Ascending aorta (tissue), 2 donors: ENCODE measurements at places on chromosomes 11 and 22. TPM values are rescaled to one million over a fixed set of nuclear protein-coding genes. Genes with fewer than 3 reads are reported as not detected.

DNA sequence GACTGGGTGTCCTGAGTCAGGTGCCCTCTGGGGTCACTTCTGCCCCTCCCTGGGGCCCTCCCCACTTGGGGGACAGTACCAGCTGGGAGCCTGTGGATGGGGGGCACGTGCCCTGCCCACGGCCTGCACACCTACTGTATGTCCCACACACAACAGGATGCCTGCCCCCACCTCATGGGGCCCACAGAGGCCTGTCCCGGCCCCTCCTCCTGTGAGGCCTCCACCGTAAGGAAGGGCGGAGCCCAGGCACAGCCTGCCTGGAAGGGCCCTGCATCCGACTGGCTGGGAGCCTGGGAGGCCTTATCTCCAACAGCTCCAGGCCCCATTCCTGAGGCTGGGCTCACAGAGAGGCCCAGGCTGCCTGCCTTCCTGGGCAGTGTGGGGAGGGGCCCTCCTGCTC lies 47.8 kb downstream of the BRSK2 start:
- no peak for DNase-seq

DNA sequence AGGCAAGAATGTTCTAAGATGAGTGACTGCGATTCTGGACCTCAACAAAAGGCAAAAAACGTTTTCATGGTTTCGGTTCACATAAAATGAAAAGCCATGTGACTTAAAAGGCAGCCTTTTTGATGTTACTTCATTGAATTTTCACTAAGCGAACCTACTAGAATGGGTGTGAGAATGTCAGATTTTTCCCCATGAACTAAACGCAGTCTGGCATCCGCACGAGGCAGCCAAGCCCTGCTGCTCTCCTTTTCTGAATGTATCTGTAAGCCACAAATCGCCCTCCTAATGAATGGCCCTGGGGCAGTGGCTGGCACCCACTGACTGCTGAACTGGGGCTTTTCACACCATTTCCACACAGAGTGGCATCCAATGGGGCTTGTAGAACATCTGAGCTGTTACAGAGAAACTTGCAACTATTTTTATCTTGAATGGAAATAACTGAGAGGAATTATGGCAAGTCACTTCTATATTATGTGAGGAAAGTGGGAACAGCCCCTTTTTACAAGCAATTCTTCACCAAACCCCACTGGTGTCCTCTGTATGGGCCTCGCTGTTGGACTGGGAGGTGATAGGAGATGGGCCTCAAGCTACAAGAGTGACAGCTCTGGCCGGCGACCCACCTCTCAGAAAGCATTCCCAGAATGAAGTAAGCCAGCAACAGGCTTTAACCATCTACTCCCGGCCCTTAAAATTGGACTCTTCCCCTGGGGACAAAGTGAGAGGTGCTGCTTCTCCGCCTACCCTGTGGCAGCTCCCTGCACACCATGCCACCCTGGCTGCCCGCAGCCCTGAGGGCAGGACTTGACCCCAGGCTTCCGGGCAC lies 29.4 kb downstream of the PPP2R1B start:
- no peak for DNase-seq

GRCh38 chr22:44147821-44148574 lies 32.7 kb upstream of the PARVG start:
- DNase-seq = no peak

- no peak for DNase-seq
Measured at GRCh38 chr11:20459865-20460264, 72.3 kb downstream of the PRMT3 start.

Gene DHCR7
- total RNA-seq = 66.2 TPM

Gene PSMC3
- 34.8 TPM for total RNA-seq

- no peak for DNase-seq
Measured at GRCh38 chr11:45056529-45056928, 89.9 kb upstream of the PRDM11 start.

GRCh38 chr11:109644152-109644551 lies 222.2 kb downstream of the C11orf87 start:
- DNase-seq = no peak

DNA sequence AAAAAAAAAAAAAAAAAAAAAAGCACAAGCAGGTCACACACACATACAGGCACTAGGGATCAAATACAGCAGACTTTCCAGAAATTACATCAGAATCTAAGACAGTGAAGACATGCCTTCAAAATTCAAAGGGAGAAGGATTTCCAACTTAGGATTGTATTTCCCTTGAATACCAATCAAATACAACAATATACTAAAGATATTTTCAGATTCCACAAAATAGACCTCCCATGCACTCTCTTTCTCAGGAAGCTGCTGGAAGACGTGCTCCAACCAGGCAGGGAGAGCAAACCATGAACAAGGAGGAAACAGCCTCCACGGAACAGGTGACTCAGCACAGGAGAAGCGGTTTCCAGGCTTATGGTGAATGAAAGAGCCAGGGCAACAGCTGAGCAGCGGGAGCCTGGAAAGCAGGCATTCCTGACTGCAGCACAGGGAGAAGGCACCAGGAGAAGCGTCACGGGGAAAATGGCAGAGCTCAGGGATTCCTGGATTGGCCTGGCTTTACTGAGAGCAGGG lies 32.0 kb downstream of the TMEM184B start:
- no peak for DNase-seq

Gene HEPN1
- not detected for total RNA-seq

DNA sequence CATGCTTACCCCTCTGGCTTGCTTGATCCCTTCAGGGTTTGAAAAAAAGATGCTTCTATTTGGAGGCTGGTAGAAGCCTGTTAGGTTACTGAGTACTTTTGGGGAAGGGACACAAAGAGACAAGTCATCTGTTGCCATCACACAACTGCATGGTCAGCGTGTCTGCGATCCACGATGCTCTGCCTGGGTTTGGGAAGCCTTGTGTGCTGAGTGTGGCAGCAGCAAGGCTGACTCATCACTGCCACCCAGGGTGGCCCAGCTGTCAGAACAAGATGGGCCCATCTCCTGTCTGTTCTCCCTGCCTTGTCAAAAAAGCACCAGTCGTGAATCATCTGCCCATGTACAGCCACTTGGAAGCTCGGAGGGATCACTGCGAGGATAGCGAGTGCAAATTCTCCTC lies 26.2 kb downstream of the UBASH3B start:
- DNase-seq = no peak

DNA sequence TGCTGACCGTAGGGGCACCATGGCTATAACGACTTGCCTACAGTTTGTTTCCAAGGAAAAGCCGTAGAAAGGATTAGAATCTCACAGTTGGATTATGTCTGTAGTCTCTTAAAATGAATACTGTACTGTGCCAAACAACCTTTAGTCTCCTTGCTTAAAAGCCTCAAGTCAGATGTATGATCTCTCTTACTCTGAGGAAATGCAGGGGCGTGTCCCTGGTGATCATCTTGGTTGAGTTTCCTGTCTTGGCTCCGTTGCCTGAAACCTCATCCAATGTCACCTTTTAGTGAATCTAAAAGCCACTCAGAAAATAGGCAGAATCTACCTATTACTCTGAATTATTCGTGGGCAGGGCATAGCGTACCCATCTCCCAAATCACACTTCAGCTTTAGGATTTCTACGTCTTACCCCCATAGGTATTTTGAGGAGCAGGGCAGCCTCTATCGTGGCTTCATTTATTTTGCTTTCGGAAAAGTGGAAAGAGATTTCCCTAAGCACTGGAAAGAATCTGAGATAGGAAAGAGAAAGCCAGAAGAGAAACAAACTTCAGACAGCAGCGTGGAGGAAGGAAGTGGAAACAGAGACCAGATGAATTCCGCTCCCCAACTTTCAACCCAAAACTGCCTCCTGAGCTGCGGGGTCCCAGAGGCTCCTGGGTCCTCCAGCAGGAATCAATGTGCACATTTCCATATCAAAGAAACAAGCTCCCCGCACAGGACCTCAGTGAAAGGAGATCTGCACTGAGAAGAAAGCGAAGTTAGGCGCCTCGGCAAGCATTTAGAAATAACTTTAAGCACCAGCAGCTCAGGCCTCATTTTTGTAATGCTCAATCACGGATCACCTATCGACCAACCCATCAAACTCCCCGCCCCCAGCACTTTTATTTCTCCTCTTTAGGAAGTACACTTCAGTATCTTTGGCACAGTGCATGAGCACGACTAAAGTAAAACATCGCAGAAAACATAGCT lies 245.8 kb downstream of the ETS1 start:
- no peak for DNase-seq

DNA sequence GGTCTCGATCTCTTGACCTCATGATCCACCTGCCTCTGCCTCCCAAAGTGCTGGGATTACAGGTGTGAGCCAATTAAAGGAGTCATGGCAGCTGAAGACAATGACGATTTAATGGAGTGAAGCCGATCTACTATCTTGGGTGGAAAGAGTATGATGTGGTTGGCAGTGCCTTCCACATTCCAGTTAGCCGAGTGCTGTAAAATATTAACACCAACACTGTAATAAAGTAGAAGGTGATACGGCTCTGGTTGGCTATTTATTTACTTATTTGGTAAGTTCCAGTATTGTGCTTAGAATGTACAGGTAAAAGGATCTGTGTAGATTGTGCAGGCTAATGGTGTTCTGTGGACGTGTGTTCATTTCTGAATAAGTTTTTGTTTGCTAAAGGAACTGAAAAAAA lies 149.6 kb upstream of the MTMR2 start:
- no peak for DNase-seq

GRCh38 chr22:50545522-50546325 lies at the start of gene KLHDC7B:
Gene KLHDC7B (plus strand): TSS chr22:50545899. CDS start chr22:50546244, 345 bp downstream.
- no peak for DNase-seq

- DNase-seq = no peak
Measured at GRCh38 chr22:41368543-41369423, 13.0 kb upstream of the TEF start.

DNA sequence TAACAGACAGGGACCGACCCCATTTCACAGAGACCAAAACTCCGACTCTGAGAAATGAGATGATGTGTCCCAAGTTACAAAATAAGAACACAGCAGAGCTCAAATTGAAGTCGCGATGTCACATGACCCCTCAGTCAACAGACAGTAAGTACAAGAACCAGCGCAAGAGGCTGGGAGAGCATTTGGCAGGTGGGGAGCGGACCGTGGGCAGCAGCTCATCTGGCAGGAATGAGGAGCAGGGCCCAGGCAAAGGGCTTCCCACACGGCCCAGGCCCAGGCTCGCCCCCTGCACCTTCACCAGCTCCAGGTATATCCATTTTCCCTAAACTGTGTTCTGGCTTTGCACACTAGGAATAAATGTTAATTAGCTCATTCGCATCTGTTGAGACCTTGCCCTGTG lies 34.3 kb downstream of the SCUBE1 start:
- no peak for DNase-seq

- no peak for DNase-seq
Measured at GRCh38 chr11:60771879-60772525, 13.1 kb upstream of the MS4A10 start.
